Activated T-helper 1 cell treated with Interleukin-2 at 50 U/mL for 16 hours (primary cell): ENCODE measurements at places on chromosomes 3 and 15.

- no peak for DNase-seq
Measured at GRCh38 chr3:176856721-176857120, 340.6 kb downstream of the TBL1XR1 start.

DNA sequence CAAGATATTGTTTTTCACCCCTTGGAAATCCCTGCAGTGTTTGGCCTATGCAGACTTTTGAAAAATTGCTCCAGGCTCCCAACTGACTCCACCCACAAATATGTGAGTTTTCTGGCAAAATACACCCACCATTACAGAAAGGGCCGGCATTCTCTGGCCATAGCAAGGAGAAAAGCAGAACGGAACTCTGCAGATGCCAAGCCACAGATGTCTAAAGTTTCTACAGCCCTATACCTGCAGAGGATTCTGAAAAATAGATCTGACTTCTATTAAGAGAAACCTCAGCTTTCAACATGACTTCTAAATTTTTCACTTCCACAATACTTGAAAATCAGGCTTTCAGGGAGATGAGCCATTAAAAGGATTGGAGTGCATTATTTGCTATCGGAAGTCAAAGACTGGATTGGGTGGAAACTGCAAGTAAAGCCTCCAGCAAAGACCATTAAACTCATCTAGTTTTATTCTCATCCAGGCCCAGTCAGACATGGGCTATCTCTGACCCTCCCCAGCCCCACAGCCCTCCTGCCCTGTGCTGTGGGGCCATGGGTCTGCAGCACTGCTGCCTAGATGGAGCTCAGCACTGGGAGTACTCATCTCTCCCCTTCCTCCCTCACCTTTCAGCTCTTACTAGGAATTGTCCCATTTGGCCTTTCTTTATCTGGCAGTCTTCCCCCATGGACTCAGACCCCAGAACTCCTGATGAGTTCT, 243.1 kb upstream of the GOLGA6L4 start:
- no peak for DNase-seq

DNA sequence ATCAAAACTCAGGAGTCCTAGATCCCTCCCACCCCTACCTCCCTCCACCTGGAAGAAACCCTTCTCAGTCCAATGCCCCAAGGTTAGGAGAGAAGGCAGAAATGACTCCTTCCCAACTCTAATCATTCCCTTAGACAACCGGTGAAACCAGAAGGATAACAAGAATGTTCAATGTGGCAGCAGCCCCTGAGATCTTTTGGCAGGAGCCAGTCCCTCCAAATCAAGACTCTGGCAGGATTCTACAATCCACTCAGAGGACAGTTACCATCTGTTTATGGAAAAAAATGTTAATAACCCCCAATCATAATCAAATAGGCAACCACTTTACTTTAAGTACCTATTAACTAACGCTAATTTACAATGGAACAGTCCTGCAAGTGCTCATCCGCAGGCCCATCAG, 136.5 kb downstream of the NTRK3 start:
- DNase-seq: no peak

GRCh38 chr3:38257583-38257982, 8.0 kb upstream of the SLC22A13 start:
- no peak for DNase-seq

DNA sequence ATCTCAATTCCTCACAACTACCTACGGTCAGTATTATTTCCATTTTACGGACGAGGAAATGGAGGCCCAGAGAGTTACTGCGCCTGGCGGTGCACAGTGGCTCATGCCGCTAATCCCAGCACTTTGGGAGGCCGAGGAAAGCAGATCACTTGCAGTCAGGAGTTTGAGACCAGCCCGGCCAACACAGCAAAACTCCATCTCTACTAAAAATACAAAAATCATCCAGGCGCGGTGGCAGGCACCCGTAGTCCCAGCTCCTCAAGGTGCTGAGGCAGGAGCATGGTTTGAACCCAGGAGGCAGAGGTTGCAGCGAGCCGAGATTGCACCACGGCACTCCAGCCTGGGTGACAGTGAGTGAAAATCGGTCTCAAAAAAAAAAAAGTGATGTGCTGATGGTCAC, 187.3 kb downstream of the XXYLT1 start:
- DNase-seq: no peak

DNA sequence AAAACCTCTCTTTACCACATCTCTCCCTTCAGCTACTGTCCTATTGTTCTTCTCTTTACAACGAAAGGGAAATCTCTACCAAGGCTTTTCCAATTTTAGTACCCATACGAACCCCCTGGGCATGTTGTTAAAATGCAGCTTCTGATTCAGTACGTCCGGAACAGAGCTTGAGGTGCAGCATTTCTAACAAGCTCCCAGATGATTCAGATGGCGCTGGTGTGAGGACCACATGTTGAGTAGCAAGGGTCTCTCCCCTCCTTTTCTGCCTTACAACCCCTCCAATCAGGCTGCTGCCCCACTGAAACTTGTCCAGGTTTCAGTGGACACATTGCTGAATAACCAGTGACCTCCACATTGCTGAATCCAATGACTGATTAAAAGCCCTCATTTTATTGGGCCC, 177.1 kb upstream of the FEZF2 start:
- no peak for DNase-seq

DNA sequence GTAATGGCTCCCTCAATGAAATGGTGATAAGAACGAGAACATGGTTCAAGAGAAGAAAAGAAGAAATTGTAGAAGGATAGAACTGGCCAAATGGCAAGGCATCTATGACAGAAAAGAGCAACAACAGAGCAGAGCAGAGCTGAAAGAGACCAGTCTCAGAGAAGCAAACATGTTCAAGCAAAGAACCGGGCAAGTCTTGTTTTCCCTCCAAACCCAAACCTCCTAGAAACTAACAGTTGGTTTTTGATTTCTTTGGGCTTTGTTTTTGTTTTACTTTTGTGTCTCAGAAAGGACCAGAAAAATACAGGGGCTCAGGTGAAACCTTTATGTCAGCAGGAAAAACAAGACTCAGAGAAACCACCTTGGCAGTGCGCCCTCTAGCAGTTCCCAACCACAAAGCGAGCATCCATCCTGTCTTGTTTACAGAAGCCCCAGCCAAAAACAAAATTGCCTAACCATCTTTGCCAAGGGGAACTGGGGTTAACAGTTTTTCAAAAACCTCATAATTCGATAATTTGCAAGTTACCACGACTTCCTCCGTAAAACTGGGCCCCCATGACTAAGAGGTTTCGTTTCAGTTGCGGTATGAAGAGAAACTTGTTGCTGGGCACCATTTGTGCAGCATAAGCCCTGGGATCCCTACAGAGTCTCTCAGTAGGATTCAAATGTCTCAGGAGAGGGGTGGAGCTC, 159.2 kb upstream of the SLC24A5 start:
- DNase-seq: no peak
